ENCODE measurements at places on chromosomes 6 and 20.

- DNase-seq = no peak
Measured at GRCh38 chr6:35728683-35729678, 7.9 kb upstream of the ARMC12 start.

GRCh38 chr20:5172167-5172601 is 45.4 kb downstream of the CDS2 start:
- no peak for DNase-seq

- DNase-seq = no peak
Measured at GRCh38 chr6:53854843-53855567, 60.2 kb downstream of the LRRC1 start.

DNA sequence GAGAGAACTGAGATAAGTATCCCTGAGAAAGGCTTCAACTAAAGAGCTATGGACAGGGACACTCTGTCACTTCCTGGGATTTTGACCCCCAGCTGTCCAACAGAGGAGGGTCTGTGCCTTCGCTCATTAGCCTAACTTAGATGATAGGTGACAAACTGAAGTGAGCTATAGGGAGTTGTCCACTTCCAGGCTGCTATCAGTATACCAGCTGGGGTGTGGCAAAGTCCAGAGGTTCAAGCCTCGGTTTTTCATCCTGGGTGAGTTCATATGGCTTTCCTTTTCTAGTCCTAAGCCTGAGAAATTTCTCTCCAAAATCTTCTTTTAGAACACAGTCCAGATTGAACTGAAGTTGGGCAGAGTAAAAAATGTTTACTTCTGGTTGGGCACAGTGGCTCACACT is 5.9 kb upstream of the PAQR8 start:
- DNase-seq = no peak

- no peak for DNase-seq
Measured at GRCh38 chr20:41534170-41534569, 84.0 kb downstream of the CHD6 start.

DNA sequence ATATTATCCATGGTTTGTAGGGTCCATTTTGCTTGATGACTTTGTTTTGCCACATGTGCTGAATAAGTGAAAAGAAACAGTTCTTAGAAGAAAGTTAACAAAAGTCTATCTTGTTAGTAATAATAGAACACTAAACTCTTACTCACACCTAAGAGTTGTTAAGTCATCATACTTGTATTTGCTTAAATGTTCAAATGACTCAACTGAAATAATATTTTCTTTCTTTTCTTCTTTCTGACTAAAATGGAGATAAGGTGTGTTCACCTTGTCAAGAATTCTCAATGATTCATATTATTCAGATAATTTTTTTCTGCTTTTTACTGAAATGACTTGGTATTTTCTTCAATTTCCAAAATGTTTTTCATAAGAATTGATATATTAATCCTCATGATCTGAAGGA is 327.2 kb downstream of the HTR1B start:
- DNase-seq = no peak

DNA sequence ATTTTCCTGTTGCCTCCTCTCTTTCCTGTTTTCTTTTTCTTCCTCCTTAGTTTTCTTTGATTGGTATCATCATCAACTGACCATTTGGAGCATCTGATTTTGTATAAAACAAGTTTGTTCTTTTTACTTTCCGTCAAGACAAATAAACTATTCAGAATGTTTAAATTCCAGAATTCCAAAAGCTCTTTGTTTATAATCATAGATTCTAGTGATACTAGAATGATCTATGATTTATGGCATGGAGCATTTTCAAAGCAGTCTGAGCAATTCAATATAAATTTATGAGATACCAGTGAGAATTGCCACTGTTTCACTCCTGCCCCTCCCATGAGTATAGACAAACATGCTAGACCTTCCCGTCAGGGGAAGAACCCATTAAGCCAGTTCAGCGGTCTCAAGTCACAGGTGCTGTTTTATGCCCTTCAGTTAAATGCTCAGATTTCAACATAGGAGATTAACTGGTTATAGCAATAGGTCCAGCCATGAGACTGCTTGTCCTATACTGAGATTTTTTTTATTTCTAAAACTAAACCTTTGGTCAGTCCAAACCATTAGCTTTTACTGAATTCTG is 60.7 kb downstream of the GRIK2 start:
- DNase-seq = no peak

- DNase-seq = no peak
Measured at GRCh38 chr6:35191889-35192288, 21.9 kb upstream of the SCUBE3 start.

DNA sequence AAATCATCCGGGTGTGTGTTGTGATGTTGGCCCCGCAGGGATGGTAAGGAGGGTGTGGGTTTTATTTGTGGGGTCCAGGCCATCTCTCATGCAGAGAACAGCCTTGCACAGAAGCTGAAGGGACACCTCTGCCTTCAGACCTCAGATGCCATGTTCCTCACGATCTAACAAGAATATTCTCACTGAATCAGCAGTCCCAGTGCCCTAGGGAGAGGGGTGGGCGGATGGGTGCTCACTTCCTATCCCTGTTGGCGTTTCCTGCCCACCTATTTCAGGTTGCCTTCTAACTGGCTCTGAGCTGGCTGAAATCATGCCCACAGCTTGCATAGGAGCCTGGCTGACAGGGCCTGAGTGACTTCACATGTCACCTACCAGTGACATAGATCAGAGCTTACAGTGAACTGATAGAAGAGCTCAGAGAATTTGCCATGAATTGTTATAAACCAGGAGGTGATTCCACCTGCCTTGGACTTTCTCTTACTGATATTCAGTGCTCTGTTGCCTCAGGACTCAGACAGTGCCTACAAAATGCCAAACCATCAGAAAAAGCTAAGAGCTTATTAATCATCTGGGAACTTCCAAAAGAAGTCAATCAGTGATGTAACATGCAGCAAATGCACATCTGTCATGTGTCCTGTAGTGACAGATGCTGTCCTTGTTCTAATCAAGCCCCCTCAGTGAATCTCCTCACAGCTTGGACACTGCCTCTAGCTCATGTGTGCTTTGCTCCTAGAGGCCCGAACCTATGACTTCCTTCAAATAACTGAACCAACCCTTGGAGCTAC is 285.8 kb upstream of the PRND start:
- no peak for DNase-seq

Measured in activated gamma-delta T cell treated with anti-CD3 and anti-CD28 coated beads, Interleukin-2, amount 50 U/mL, for 16 hours (primary cell).